T-helper 2 cell (primary cell): ENCODE measurements at places on chromosomes 16 and 17.

- DNase-seq: peak; percentile 23
Observed at GRCh38 chr16:4692460-4693295, 684 bp upstream of the NUDT16L1 start.

DNA sequence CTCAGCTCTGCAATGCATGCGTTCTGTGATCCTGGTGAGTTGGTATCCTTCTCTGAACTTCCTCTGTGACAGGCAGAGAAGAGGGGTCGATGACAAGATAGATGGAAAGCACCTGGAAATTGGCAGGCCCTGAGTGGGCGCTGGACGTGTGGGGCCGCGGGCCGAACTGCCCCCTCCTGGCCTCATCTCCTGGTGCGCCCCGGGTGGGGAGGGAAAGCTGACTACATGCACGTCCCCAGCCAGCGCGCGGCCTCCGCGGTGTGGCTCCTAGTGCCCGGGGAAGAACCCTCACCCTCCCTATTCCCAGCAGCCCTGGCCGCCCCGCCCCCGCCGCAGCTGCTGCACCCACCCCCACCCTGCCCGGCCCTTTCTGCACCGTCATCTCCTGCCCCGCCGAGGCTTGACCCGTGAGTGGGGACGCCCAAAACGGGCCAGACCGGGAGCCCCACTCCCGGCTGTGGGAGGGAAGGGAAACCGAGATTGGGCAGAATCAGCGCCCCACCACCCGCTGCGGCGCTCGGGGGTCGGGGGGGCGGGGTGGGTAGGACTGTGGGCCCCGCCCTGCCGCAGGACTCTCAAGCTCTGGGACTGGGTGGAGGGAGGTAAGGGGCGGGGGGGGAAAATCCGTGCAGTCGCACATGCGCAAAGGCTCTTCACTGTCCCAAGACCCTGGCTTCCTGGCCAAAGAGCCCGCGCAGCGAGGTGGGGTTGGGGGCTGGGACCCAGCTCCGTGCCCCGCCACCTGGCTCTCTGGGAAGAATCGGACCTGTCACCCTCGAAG, at the start of gene NOL3:
Gene NOL3, plus strand, starts transcription at position 371 of the 781 bp plus-strand sequence.
- peak; percentile 71 for DNase-seq

DNA sequence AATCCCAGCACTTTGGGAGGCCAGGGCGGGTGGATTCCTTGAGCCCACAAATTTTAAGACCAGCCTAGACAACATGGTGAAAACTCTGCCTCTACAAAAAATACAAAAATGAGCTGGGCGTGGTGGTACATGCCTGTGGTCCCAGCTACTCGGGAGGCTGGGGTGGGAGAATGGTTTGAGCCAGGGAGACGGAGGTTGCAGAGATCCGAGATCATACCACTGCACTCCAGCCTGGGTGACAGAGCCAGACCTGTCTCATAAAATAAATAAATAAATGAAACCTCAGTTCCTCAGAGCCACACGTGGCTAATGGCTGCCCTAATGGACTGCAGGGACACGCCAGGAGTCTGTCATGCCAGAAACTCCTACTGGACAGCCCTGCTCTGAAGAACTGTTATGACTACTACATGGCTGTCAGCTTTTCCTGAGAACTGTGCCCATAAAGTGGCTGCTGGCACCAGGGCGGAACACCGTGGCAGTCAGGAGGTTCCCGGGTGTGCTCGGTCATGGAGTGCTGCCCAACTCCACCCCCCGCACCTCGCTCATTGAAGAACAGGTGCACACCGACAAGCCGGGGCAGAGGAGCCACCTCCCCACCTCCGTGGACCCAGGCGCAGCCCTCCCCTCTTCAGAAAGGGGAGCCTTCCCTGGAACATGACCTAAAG, 4.3 kb downstream of the TMEM11 start:
- DNase-seq: no peak

DNA sequence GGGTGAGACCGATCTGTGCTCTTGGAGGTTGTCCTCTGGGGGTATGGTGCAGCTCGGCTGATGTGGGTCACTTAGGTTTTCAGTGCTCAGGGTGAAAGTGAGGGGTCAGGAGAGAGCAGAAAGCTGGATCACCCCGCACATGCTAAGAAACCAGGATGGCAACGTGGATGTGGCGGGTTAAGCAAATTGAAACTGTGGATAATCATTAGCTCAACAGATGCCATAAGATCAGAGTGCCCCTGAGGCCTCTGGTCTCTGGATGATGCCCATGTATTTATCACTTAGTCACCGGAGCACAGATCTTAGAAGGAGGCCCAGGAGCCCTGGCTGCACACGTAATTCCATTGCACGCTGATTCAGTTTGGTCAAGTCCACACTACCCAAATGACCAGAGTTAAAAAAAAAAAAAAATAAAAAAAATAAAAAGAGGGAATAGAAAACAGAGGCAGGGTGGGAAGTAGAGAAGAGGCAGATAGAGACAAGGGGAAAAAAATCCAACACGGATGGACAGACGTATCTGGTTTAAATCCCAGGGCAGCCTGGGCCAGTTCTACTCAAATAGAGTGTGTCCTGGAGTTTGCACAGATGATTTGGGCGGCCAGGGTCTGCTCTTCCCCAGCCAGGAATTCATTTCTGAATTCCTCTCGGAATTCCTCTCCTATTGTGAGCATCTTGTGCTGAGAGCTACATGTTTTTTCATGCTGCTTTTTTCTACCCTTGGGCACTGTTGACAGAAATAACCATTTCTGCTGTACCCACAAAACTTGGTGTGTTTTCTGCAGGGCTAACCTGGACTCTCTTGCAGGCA, 378.3 kb downstream of the CPPED1 start:
- DNase-seq: no peak

GRCh38 chr17:38742411-38743308, 5.5 kb downstream of the PCGF2 start:
- DNase-seq: no peak

DNA sequence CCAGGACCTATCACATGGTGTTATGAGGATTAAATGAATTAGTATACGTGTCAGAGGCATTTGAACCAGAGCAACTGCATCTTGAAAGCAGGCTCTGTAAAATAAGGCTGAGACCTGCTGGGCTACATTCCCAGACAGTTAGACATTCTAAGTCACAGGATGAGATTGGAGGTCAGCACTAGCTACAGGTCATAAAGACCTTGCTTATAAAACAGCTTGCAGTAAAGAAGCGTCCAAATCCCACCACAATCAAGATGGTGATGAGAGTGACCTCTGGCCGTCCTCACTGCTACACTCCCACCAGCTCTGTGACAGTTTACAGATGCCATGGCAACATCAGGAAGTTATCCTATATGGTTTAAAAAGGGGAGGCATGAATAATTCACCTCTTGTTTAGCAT, 71.8 kb downstream of the IRF8 start:
- no peak for DNase-seq

DNA sequence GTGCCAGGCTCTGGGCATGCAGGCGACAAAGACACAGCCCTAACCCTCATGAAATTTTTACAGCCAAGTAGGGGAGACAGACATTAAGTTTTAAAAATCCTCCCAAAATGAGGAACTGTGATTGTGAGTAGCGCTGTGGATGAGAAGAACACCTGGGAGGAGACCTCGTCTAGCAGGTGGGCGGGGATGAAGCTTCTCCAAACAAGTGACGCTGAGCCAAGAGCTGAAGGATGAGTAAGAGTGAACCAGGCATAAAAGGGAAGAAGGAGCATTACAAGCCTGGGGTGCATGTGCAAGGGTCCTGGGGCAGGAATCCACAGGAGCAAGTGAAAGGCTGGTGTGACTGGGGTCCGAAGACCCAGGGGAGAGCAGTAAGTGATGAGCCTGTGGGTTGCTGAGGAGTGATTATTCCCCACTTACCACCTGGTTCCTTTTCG, 149.4 kb upstream of the HS3ST2 start:
- no peak for DNase-seq

- DNase-seq: no peak
Observed at GRCh38 chr16:17476414-17477259, 5.9 kb upstream of the XYLT1 start.

GRCh38 chr17:11221721-11222120, 19.3 kb upstream of the SHISA6 start:
- no peak for DNase-seq

DNA sequence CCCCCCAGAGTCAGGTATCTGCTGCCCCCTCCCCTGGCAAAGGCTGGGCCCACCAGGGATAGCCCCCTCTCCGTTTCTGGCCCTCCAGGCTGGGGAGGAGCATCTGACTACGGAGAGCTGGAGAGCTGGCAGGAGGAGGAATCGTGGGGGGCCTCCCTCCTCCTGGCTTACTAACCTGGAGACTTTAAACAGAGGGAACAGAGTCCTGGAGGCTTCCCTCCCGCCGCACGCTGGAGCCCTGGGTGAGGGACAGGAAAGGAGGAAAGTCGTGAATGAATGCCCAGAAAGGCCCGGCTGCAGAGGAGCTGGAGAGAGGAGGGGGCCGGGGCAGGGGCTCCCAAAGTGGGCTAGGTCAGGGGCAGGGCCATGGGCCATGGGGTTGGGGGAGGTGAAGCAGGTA, 9.9 kb downstream of the SRCIN1 start:
- no peak for DNase-seq

- DNase-seq: no peak
Observed at GRCh38 chr16:8589900-8590688, at the start of gene TMEM114. TMEM114 (minus strand) TSS chr16:8590511; CDS start chr16:8589838, 673 bp downstream.

GRCh38 chr17:882827-883585, 96.6 kb downstream of the NXN start:
- DNase-seq: no peak

DNA sequence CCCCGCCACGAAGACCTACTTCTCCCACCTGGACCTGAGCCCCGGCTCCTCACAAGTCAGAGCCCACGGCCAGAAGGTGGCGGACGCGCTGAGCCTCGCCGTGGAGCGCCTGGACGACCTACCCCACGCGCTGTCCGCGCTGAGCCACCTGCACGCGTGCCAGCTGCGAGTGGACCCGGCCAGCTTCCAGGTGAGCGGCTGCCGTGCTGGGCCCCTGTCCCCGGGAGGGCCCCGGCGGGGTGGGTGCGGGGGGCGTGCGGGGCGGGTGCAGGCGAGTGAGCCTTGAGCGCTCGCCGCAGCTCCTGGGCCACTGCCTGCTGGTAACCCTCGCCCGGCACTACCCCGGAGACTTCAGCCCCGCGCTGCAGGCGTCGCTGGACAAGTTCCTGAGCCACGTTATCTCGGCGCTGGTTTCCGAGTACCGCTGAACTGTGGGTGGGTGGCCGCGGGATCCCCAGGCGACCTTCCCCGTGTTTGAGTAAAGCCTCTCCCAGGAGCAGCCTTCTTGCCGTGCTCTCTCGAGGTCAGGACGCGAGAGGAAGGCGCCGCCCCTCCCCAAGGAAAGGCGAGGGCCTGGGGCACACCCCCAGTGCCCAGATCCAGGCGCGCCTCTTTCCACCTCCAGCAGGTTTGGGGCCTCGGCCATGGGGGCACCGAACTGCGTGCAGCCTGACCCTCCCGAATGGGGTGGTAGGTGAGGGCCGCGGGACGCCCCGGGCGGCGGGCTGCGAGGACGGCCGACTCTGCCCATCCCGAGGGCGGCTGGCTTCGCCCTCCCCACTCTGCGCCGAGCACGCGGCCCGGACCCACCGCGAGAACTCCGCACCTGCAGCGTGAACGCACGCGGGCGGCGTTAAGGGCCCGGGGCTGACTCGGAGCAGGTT, 664 bp downstream of the HBQ1 start:
- peak; percentile 70 for DNase-seq

DNA sequence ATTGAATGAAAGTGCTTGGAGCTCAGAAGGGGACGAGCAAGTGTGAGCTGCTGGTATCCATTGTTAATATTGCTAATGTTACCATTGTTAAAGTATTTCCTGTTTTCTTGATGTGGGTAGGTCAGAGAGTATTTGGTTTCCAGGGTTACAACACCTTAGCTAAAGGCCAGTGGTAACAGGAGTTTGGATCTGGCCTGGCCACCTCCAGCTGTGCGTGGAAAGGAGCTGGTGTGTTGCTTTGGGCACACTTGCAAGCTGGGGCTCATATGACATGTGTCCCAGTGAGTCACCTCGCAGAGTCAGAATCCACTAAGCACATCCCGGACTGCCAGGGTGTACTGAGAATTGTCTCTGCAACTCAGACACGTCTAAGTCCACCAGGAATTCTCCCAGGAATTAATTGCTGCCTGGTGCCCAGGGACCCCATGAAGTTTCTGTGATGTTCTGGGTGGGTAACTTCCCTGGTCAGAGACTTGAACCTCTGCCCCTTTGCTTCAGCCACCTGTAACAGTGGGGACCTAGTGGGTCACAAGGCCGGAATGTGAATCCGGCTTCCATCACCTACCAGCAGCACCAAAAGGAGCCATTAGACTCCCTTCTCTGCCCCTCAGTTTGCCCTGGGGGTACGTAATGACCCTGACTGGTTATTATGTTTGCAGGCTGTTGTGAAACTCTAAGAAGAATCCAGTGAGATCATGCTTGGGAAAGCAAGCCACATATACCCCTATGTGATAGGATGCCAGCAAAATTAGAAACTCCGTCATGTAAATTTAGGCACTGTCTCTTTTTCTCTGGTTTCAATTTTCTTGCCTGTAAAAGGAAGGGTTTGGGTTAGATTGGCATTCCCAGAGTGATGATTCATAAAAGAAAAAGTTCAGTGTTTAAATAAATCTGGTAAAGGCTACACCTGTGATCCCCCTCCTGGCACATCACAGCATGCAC, 12.8 kb downstream of the SLC6A2 start:
- no peak for DNase-seq
